CD4-positive, alpha-beta T cell (primary cell): ENCODE measurements at places on chromosomes 5 and 9. TPM values are rescaled to one million over a fixed set of nuclear protein-coding genes. Genes with fewer than 3 reads are reported as not detected.

GRCh38 chr9:123622711-123623241, 266.8 kb downstream of the CRB2 start:
- peaks cover 4% of the 10 kb centered on the region for H3K36me3 ChIP-seq
- H3K27ac ChIP-seq: no peak overlapping the region
- H3K4me3 ChIP-seq: no peak overlapping the region
- H3K4me1 ChIP-seq: no peaks in the 10 kb centered on the region
- H3K27me3 ChIP-seq: no peaks in the 10 kb centered on the region

DNA sequence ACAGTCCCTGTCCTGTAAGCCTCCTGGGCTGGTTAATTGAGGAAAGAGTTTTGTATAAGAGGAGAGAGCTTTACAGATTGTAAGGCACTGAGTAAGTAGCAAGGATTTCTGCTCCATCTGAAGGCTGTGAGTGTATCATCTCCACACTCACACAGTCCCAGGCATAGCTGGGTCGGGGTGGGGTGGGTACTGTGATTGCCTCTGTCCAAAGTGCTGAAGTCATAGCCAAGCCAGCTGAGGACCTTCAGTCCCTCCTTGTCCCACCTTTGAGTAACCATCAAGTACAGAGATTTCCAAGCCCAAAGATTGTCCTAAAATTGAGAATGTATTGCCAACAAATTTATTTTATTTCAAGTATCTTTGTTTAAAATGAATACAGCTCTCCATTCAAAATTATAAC, 5.5 kb upstream of the DNAJB5 start:
- DNase-seq: peak; percentile 69
- H3K36me3 ChIP-seq: no peaks in the 10 kb centered on the region
- no peak overlapping the region for H3K27ac ChIP-seq
- H3K27me3 ChIP-seq: no peaks in the 10 kb centered on the region
- H3K4me3 ChIP-seq: no peak overlapping the region

DNA sequence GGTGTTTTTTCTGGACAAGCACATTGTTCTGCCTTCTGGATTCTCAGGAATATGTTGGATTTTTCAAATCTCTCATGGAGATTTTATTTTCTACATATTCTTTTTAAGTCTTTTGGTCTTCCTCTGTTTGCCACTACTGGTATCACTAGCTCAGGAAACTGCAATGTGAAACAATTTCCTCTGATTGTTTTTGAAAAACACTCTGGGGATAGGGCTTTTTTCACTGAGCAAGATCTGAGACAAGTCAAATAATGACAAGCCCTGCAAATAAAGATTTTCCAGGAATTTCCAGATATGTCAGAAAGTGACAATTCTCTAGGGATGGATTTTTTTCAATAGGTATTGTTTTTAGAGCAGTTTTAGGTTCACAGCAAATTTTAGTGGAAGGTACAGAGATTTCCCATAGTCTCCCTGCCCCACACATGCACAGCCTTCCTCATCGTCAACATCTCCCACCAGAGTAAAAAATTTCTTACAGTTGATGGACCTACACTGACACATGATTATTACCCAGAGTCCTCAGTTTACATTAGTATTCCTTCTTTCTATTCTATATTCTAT, 86.9 kb upstream of the TMEM161B start:
- no peak for DNase-seq
- H3K27ac ChIP-seq: no peak overlapping the region
- no peaks in the 10 kb centered on the region for H3K4me1 ChIP-seq
- no peaks in the 10 kb centered on the region for H3K27me3 ChIP-seq

DNA sequence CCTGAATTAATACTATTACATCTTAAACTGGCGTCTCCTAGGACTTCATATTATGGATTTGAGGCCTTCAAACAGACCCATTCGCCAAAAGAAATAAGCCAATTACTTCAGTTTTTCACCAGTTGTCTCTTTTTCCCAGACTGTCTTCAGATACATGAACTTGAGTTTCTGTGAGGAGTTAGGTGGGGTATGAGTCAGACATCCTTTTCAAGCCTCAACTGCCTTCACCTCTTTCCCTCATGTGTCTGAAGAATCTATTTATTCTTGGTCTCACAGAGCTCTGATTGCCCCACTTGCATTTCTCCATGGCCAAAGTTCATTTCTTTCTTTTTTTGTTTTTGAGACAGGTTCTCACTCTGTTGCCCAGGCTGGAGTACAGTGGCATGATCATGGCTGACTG, 12.5 kb downstream of the WNT8A start:
- no peak for DNase-seq
- peaks cover 6% of the 10 kb centered on the region for H3K4me1 ChIP-seq
- no peak overlapping the region for H3K27ac ChIP-seq

DNA sequence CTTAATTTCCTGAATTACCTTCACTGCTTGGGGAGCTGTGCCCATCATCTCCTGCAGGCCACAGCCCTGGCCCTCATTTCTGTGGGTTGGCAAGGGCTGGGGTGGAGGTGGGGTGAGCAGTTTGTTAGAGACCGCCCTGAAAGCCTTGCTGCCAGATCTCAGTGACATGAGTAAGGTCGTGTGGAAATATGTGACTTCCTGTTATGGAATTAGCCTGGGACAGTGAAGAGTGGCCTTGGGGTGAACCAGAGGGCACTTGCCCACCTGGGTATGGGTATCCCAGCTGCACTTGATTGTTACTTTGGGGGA, 2.5 kb upstream of the HNRNPAB start:
- peaks cover 22% of the 10 kb centered on the region for H3K4me1 ChIP-seq
- H3K4me3 ChIP-seq: no peak overlapping the region
- peaks cover 7% of the 10 kb centered on the region for H3K36me3 ChIP-seq
- H3K27me3 ChIP-seq: no peaks in the 10 kb centered on the region

DNA sequence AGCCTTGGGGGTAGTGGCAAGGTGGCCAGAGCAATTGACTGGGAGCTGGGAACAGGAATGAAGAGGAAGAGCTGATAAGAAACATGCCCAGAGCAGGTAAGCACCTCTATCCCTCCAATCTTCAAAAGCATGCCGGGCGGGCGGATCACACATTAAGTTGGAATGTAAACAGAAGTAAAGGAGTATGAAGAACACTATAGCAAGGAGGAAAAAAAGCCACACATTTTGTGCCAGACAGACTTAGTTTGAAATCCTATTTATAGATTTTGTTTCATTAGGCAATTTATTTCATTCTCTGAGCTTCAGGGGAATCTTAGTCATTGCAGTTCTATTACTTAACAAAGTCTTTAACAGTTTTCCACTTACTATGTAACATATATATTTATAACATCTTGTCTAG, 173.9 kb upstream of the TNC start:
- H3K4me1 ChIP-seq: no peaks in the 10 kb centered on the region
- H3K36me3 ChIP-seq: no peaks in the 10 kb centered on the region
- no peak for DNase-seq
- H3K27me3 ChIP-seq: peaks cover 10% of the 10 kb centered on the region
- H3K4me3 ChIP-seq: no peak overlapping the region
- H3K27ac ChIP-seq: no peak overlapping the region

- no peak overlapping the region for H3K4me3 ChIP-seq
- H3K27me3 ChIP-seq: no peaks in the 10 kb centered on the region
Measured at GRCh38 chr9:103721056-103721455, 373.1 kb upstream of the SMC2 start.

DNA sequence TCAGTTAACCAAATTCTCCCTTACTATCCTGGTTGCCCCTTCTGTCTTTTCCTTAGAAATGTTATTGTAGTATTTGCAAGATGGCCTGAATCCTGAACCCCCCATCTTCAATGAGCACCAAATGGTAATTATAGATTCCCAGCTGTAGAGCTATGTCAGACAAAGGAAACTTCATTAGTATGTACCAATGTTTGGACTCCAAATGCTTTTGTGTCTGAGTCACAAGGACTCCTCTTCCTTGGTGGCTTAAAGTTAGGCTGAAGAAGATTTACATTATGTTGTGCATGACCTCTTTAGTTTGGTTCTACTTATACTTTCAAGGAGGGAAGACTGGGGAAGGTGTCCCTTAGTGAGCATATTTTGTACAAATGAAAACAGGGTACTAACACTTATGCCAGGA, 105.9 kb upstream of the CDKN2B start:
- DNase-seq: no peak
- no peak overlapping the region for H3K4me3 ChIP-seq
- no peaks in the 10 kb centered on the region for H3K4me1 ChIP-seq
- no peaks in the 10 kb centered on the region for H3K27me3 ChIP-seq
- H3K36me3 ChIP-seq: no peaks in the 10 kb centered on the region

GRCh38 chr9:77793849-77794248, 145.7 kb upstream of the GNA14 start:
- H3K4me1 ChIP-seq: no peaks in the 10 kb centered on the region
- no peak overlapping the region for H3K27ac ChIP-seq
- no peak overlapping the region for H3K4me3 ChIP-seq

- no peaks in the 10 kb centered on the region for H3K27me3 ChIP-seq
- no peak overlapping the region for H3K4me3 ChIP-seq
- no peaks in the 10 kb centered on the region for H3K4me1 ChIP-seq
- no peaks in the 10 kb centered on the region for H3K36me3 ChIP-seq
- no peak for DNase-seq
Measured at GRCh38 chr5:100706776-100707175, 171.6 kb downstream of the FAM174A start.

DNA sequence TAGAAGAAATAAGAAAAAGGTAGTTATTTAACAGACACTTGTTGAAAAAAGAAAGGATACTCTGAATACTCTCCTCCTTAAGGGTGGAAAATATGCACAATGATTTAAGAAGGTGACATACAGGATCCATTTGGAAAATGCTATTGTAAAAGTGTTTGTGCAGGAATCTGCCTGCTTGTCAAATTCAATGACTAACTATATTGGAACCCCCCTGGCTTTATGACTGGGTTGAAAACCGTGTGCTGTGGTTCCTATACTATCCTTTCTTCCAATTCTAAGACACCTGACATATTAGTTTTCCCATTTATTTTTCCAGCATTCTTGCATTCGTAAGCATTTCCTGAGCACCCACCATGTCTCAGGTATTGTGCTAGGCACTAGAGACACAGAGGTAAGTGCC, 220.0 kb downstream of the GLIS3 start:
- H3K27ac ChIP-seq: no peak overlapping the region
- H3K4me1 ChIP-seq: no peaks in the 10 kb centered on the region
- H3K27me3 ChIP-seq: no peaks in the 10 kb centered on the region
- DNase-seq: no peak
- H3K36me3 ChIP-seq: no peaks in the 10 kb centered on the region
- no peak overlapping the region for H3K4me3 ChIP-seq

DNA sequence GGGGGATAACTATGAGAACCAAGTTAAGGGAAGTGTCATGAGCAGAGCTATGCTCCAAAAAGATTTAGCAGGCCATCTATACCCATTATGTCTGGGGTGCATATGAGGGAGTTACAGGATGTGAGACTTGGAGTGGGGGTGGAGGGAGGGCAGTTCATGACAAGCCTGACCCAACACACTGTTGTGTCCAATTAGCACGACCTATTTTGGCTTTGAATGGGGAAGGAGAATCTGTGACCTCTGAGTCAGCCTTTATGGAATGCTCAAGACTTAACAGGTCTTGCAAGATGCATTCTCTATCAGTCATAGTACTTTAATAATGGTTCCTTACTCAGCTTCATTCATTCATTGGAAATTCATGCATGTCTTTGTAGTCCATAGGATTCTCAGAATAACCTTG, 71.7 kb downstream of the GRIA1 start:
- no peaks in the 10 kb centered on the region for H3K4me1 ChIP-seq
- DNase-seq: no peak
- no peaks in the 10 kb centered on the region for H3K27me3 ChIP-seq
- no peak overlapping the region for H3K27ac ChIP-seq
- H3K4me3 ChIP-seq: no peak overlapping the region
- H3K36me3 ChIP-seq: no peaks in the 10 kb centered on the region

GRCh38 chr9:105711867-105712266, 17.5 kb downstream of the TMEM38B start:
- H3K27ac ChIP-seq: no peak overlapping the region
- no peak for DNase-seq
- H3K36me3 ChIP-seq: peaks cover 4% of the 10 kb centered on the region
- no peaks in the 10 kb centered on the region for H3K4me1 ChIP-seq

DNA sequence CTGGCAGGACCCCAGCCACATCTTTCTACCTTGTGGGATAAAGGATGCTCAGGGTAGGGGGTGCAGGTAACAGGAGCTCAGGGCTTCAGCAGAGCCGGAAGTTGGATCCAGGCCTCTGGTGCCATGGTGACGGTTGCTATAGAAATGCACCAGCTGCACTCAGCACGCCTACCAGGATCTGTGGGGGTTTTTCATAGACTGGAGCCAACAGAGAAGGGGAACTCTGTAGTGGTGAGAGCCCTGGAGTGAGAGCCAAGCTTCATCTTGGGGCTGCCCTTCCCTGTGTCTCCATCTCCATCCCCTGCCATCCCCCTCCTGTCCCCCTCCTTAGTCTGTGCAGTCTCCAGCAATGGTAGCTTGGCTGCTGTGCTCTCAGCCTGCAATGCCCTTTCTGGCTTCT, 27.5 kb upstream of the BOD1 start:
- H3K4me3 ChIP-seq: no peak overlapping the region
- no peaks in the 10 kb centered on the region for H3K27me3 ChIP-seq
- no peaks in the 10 kb centered on the region for H3K36me3 ChIP-seq
- H3K27ac ChIP-seq: no peak overlapping the region
- no peaks in the 10 kb centered on the region for H3K4me1 ChIP-seq

DNA sequence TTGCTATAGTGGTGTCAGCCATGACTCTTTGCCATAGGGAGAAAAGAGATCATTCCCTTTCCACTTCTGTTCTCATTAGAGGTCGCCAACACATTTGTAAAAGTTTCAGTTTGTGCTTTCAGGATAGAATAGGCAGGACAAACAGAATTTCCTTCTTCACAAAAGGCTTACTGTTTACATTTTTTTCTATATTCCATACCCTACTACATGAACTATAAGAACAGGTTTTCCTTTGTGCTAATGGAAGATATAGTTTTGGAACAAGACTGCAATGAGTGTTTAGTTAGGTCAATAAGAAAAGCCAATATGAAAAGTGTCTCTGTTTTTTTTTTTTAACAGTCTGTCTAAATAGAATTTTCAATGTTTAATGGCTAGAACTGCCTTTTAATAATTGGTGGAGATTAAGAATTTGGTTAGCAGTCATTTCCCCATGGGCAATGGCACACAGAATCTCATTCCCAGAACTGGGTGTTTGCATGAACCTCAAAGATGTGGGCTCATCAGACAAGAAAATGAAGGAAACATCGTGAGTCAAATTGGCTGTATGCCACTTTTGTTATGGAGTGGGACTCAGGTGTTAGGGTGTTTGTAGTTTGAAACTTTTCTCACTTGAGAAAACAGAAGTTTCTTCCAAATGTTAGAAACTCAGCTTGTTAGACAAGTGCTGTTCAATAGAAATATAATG, 75.2 kb upstream of the PRLR start:
- no peaks in the 10 kb centered on the region for H3K36me3 ChIP-seq
- DNase-seq: no peak
- H3K27ac ChIP-seq: no peak overlapping the region
- H3K27me3 ChIP-seq: no peaks in the 10 kb centered on the region

- H3K36me3 ChIP-seq: no peaks in the 10 kb centered on the region
- peaks cover 9% of the 10 kb centered on the region for H3K4me1 ChIP-seq
- no peak overlapping the region for H3K4me3 ChIP-seq
Measured at GRCh38 chr9:98971168-98971914, 27.6 kb downstream of the COL15A1 start.

- no peaks in the 10 kb centered on the region for H3K4me1 ChIP-seq
- no peak overlapping the region for H3K27ac ChIP-seq
- H3K36me3 ChIP-seq: peaks cover 9% of the 10 kb centered on the region
- H3K27me3 ChIP-seq: no peaks in the 10 kb centered on the region
Measured at GRCh38 chr9:3281399-3281798, 244.4 kb downstream of the RFX3 start.

GRCh38 chr5:145072889-145073288, 762.3 kb downstream of the PRELID2 start:
- no peaks in the 10 kb centered on the region for H3K27me3 ChIP-seq
- H3K4me3 ChIP-seq: no peak overlapping the region
- H3K4me1 ChIP-seq: no peaks in the 10 kb centered on the region
- no peaks in the 10 kb centered on the region for H3K36me3 ChIP-seq

The GPR151 gene
- not detected for total RNA-seq

The FAM153A gene
- total RNA-seq: 115 TPM

The FOXD4L3 gene
- total RNA-seq: not detected

The ANKDD1B gene
- not detected for total RNA-seq

The GADD45G gene
- 16.1 TPM for total RNA-seq

The PRR16 gene
- total RNA-seq: not detected
